ENCODE measurements at places on chromosomes 3 and 15.

GRCh38 chr15:57403017-57403416 lies 26.7 kb downstream of the CGNL1 start:
- no peak for DNase-seq

GRCh38 chr15:90211440-90212143 lies 10.5 kb downstream of the SEMA4B start:
- no peak for DNase-seq

DNA sequence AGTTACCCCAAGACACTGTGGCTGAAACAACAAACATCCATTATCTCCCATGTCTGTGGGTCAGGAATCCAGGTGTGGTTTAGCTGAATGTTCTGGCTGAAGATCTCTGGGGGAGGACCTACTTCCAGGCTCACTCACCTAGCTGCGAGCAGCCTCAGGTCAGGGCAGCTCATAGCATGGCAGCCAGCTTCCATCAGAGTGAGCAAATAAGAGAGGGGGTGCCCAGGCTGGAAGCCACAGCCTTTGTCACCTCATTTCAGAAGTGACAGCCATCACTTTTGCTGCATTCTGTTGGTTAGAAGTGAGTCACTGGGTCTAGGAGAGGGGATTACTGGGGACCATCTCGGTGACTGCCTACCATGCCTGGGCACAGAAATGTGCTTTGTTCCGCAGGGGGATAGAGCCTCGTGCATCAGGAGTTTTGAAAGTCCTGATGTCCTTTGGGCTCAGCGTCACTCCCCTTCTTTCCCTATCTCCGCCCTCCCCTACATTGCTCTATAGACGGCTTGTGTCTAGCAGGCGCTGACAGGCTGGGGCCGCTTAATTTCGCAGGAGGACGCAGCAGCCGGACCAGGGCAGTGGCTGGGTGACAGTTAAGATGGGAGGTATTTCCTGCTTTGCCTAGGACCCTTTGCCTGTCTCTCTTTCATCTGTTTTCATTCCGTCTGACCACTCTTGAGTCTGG lies 25.4 kb downstream of the TGM4 start:
- DNase-seq: no peak

- no peak for DNase-seq
These were observed 35.1 kb upstream of the ZDHHC23 start for GRCh38 chr3:113912552-113913236.

DNA sequence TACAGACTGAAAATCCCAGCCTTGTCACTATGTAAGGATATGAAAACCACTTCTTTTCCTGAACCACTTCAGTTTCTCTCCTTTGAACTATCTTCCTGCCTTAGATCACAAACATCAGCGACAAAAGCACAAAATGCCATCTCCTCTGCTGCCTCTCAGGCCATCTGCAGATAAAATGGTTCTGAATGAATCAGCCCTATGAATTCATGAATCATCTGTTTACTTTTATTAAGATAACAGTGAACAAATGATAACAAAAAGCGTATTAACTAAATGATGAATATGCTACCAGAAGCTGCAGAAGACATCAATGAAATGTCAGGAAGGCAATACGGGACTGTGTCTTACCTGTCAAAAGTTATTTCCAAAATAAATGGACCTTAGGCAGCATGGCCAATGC lies 928.1 kb downstream of the ROBO1 start:
- no peak for DNase-seq

DNA sequence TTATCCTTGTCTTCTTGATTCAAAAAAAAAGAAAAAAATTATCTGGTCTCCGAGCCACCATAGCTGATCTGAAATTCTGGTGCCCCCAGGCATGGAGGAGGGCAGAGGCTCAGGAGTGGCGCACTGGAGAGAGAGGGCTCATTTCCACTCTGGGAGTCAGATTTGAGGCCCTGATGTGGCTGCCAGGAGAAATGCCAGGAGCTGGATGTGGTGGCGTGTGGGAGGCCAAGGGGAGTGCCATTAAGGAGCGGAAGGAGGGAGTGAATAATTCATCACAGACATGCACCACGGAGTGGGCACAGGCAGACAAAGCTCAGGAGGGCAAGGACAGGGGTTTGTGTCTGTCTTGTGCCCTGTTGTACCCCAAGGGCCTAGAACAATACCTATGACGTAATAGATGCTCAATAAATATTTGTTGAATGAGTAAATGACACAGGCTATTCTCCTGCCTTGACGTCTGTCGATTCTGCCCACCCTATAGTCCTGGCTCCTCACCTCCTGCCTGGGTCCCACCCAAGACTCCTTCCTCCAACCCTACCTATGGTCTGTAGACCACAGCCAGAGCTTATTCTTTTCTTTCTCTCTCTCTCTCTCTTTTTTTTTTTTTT lies 12.0 kb upstream of the GRIP2 start:
- no peak for DNase-seq

GRCh38 chr3:160280836-160281235 lies 55.6 kb downstream of the C3orf80 start:
- DNase-seq: no peak

DNA sequence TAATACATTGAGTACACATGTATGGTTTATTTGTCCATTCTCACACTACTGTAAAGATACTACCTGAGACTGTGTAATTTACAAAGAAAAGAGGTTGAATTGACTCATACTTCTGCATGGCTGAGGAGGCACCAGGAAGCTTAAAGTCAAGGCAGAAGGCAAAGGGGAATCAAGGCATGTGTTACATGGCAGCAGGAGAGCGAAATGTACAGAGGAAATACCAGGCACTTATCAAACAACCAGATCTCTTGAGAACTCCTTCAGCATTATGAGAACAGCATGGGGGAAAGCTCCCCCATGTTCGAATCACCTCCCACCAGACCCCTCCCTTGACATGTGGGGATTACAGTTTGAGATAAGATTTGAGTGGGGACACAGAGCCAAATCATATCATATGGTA lies 666.3 kb downstream of the ZBBX start:
- no peak for DNase-seq

DNA sequence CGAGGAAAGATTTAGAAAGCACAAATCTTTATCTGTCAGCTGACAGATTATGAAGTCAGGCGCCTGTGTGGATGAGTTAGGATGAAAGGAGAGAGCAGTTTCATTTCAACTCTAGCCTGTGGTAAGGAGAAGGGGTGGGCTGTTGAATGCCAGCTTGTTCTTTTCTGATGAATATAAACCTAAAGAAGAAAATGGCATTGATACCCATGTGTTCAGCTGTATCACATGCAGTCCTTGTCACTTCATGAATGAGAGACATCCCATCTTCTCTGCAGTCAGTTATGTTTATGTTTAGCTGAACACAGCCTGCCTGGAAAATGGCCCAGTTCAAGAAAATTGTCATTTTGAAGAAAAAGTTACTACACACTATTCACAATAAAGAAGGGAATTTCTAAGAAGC lies 345.7 kb upstream of the RBMS3 start:
- no peak for DNase-seq

GRCh38 chr3:155242342-155242741 lies 51.1 kb downstream of the STRIT1 start:
- no peak for DNase-seq

- DNase-seq: peak; percentile 19
These were observed 74.9 kb downstream of the CEMIP start for GRCh38 chr15:80854104-80854503.

DNA sequence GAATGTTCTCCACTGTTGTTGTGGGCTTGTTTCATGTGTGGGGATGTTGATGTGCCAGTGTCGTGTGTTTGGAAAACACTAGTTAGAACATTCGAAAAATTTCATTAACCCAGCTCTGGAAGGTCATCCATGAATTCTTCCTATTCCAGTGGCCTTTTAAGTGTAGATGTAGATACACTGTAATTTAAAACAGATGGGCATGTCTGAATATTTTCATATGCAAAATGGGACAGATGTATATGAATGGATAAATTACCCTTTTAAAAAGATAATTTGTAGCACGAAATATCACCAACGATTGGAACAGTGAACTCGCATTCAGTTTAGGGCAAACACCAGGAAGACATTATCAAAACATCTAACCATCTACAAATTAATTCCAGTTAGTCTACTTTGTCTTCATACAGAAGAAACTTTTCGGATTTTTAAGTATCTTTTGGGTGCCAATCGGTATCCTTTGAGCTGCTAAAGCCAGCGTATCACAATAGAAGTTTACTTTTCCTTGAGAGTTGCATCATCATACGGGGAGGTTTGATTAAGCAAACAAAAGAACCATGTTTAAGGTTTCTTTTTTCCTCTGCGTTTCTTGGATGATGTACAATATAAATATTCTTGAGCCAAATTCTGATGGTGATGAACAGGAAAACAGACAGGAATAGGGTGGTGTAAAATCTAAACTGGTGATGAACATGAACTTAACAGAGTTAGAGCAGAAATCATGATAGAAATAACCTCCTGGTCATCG lies 528.1 kb downstream of the FOXP1 start:
- no peak for DNase-seq

GRCh38 chr3:31358473-31359070 lies 174.2 kb upstream of the STT3B start:
- no peak for DNase-seq

DNA sequence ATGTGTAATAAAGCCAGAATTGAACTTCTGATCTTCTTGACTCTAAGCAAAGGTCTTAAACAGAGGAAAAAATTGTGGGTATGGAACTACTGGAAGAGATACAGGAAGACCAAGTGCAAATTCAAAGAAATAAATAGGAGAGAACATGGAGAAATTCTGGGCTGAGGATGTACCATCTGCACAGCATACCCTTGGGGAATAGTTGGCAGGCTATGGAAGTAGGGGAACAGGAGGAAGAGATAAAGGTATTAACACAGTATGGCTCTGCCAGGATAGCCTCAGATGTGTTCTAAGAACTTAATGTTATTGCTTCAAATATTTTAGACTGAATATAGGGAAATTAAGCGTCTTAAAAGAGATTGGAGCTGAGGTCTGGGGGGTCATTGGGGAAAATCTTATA lies 485.4 kb downstream of the CNTN3 start:
- DNase-seq: no peak

GRCh38 chr3:107680698-107681097 lies 157.9 kb downstream of the BBX start:
- DNase-seq: no peak

DNA sequence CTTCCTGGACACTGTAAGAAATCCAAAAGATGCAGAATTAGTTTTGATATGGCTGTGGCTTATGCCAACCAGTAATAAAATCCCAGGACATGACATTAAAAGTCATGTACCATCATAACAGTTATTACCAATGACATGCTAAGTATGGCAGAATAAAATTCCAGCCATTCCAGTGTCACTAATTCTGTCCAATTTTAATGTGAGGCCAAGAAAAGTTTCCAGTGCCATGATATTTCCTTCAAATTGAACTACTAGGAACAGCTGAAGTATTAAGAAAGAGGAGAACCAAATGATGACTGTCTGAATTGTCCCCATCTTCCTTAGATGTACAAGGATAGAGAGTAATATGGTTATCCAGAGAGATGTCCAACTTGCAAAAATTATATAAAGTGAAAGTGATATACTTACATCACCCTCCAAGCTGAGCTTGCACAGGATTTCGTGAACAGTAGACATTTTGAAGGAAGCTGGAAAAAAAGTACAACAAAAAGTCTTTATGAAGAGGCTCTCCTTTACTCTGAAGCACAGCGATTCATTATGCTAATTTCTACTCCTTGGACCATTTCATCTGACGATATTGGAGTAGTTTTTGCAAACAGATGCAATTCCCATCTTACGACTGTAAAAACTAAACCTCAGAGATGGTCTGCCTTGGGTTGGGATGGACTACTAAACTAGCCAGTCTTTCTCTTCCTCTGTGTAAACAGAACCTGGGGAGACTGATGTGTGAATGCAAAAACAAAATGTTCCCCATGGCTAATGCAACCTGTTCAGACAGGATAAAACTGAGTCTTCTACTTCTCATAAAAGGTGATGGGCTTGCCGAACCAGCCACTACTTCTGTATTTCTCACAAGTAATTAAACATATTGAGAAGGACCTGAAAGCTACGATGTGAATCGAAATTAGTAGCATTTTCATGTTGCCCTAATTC lies 11.9 kb downstream of the ANXA2 start:
- no peak for DNase-seq

GRCh38 chr3:50515565-50516439 lies 12.4 kb upstream of the CACNA2D2 start:
- no peak for DNase-seq

GRCh38 chr3:45972534-45973402 lies 22.9 kb downstream of the FYCO1 start:
- no peak for DNase-seq

GRCh38 chr3:14728113-14728512 lies 53.2 kb downstream of the C3orf20 start:
- no peak for DNase-seq

- no peak for DNase-seq
These were observed 244.3 kb downstream of the MYRIP start for GRCh38 chr3:40053663-40054062.

GRCh38 chr3:192082730-192083660 lies 622.0 kb downstream of the PYDC2 start:
- no peak for DNase-seq

- DNase-seq: no peak
These were observed 2.7 kb downstream of the KY start for GRCh38 chr3:134647902-134648760.

DNA sequence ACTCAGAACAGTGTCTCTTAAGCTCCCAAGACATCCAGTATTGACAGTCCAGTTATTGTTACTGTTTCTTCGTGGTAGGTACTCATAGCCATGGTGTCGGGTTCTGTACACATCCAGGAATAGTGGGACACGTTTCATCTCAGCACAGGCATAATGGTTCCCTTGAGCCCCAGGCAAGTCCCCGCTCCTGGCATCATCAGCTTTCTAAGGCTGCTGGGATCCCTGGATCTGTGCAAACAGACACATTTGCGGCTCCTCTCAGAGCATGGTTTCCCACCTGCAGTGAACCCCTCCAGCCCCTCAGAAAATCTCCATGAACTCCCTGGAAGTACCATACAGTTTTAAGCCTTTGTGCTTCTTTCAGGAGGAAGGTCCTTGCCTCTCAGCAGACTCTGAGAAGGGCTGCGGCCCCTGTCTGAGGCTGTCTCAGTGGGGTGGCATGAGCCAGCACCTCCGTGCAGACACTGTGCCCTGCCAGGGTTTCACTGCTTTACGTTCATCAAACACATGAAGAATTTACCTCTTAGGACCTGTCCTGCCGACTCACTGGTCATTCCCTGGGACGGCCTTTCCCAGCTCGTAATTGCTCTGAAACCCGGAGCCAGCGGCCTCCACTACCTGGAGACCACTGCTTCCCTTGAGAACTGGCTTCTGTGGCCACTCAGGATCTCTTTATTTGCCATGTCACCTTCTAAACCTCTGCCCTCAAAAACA lies 124.9 kb downstream of the LRRK1 start:
- DNase-seq: no peak

DNA sequence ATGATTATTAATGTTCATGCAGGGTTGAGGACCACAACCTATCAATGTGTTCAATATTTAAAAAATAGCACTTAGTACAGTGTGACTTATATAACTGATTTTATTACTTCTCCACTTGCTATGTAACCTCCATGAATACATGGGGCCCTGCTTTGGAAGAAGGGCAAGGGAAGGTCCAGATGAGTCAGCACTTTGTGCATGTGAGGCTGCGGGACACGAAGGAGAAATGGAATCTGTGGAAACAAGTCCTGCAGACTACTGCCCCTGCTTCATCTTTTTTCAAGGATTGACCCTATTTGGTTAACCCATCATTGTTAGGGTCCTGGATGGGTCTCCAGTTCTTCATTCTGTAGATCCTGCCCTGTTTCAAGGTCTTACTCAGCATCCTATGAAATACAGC lies 1.6 kb downstream of the NXPE3 start:
- no peak for DNase-seq
